ENCODE measurements at places on chromosomes 7 and 10.

GRCh38 chr7:80124526-80125264 lies 9.9 kb upstream of the GNAI1 start:
- peak; percentile 1 for DNase-seq

DNA sequence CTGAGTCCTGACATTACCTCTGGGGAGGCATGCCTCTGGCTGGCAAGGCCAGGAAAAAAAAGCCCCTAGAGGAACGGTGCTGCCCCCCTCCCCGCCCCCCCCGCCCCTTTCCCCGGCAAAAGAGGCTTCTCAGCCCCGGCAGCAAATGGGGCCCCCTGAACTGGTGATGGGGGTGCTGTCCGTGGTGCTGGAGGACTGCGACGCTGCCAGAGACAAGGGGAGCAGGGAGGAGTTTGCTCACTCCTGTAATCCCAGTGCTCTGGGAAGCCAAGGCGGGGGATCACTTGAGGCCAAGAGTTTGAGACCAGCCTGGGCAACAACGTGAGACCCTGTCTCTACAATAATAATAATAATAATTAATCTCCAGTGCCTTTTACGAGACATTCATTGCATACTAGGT lies 23.7 kb downstream of the SRRM3 start:
- DNase-seq = no peak

DNA sequence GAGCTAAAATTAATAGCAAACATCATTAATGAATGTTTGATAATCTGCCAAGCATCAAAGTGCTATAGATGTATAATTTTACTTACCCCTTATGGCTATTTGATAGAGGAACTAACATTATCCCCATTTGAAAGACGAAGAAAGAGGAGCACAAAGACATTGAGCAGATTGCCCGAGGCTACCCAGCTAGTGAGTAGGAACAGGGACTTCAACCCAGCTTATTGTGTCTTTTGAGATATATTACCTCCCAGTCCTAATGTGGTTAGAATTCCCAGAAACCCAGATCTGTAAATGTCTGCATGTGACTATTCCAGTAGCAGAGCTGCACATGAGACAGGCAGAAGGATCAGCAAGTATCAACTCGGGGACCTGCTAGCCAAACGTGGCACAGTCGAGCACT lies 160.1 kb upstream of the AOAH start:
- DNase-seq = no peak

- DNase-seq = no peak
Measured at GRCh38 chr7:36278069-36278619, 111.5 kb upstream of the ANLN start.

GRCh38 chr10:98528166-98528804 lies 81.5 kb upstream of the HPS1 start:
- DNase-seq = no peak

GRCh38 chr10:116272440-116273283 lies at the start of gene GFRA1:
Gene GFRA1 (minus strand): TSS chr10:116273206. CDS start chr10:116272029, 1,177 bp downstream.
- DNase-seq = no peak

DNA sequence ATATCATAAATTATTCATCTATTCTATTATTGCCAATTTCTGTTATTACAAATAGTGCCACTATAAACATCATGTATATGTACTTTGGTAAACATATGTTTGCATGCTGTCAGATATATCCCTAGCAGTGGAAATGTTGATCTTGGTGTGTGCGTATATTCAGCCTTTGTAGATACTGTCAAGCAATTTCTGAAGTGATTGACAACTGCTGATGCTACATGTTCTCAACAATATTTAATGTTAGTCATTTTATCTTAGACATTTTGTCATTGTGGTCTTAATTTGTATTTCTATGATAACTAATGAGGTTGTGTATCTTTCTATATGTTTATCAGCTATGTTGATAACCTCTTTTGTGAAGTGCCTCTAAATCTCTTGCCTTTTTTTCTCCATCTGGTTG lies 186.5 kb upstream of the NRG3 start:
- DNase-seq = no peak

Data from HL-60 (cell line).